LHCN-M2 (cell line): ENCODE measurements at places on chromosomes 3 and 15.

DNA sequence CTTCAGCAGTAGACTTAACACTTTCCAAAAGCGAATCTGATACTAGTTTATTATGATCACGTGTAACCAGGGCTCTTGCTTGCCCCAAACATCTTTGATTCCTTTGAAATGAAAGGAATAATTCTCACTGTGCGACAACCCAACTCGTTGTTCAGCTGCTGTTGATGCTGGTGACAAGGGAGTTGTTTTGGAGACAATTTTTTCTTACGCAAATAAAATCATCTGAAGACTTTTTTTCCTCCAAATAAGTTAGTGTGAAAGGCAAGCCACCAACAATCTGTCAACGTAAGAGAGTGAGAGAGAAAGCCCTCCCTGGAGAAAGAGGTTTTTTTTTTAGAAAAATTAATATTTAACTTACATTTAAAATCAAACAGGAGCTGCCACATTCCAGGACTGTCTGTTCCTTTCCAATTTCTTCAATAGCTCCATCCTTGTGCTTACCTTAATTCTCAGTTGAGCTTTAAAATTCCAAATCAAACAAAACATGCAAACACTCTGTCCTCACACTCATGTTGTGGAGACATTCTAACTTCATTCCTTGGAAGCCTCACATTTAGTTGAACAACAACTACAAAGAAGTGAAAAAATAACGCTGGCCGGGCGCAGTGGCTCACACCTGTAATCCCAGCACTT lies 4.9 kb upstream of the P3H2 start:
- no peak for DNase-seq

GRCh38 chr3:126372413-126373145 lies 15.4 kb upstream of the KLF15 start:
- DNase-seq = no peak

DNA sequence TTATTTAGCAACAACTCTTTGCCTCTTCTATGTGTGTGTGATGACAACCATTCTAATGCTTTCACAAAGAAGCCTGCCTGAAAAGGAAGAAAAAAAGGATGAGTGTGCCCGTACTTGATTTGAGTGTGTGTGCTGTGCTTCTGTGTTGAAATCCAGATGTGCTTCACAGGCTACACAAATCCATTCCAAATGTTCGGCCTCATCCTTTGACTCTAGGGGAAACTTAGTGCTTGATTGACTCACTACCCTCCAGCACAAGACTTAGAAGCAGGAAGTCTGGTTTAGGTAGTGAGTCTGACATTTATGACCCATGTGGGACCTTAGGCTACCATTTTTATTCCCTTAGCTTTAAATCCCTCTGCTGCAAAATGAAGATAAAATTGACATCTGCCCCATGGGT lies 108.8 kb upstream of the PLAAT1 start:
- no peak for DNase-seq

DNA sequence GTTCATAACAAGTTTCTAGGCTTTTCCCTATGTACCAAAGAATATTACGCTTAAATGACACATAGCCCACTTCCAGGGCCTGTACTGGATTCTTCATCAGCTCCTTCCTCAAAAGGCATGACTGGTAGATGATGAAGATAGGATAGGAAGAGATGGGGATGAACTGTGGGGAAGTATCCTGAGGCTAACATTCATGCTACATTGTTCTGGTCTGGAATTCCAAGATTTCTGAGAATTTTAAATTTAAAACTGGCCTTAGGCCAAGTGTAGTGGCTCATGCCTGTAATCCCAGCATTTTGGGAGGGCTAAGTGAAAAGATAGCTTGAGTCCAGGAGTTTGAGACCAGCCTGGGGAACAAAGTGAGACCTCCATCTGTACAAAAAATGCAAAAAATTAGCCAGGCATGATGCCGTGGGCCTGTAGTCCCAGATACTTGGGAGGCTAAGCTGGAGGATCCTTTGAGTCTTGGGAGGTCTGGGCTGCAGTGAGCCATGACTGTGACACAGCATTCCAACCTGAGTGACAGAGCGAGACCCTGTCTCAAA lies 160.1 kb upstream of the PLAAT1 start:
- no peak for DNase-seq

GRCh38 chr3:192040282-192041043 lies 579.5 kb downstream of the PYDC2 start:
- DNase-seq = no peak

DNA sequence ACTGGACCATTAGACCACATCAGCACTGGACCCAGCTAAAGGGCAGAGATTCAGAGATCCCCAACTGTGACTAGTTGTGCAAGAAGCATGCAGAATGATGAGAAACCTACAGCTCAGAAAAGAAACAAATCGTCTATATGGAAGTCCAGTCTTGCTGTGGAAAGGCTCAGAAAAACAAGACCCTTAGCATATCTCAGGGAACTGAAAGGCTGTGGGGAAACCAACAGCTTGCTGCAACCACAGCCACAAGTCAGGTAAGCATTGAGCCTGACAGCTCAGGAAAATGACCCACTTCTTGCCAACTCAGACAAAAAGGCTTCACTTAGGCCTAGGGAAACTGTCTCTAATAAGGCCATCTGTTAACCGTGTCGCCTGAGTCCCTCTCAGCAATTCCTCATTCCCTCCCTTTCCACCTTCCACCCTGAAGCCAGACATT lies 145.6 kb downstream of the LSAMP start:
- no peak for DNase-seq
